ENCODE measurements at places on chromosomes 6 and 20. TPM values are rescaled to one million over a fixed set of nuclear protein-coding genes. Genes with fewer than 3 reads are reported as not detected.

- DNase-seq: no peak
These were observed 9.6 kb downstream of the IGF2R start for GRCh38 chr6:159978291-159979135.

- DNase-seq: no peak
These were observed 52.4 kb downstream of the SCAND1 start for GRCh38 chr20:35901678-35902544.

DNA sequence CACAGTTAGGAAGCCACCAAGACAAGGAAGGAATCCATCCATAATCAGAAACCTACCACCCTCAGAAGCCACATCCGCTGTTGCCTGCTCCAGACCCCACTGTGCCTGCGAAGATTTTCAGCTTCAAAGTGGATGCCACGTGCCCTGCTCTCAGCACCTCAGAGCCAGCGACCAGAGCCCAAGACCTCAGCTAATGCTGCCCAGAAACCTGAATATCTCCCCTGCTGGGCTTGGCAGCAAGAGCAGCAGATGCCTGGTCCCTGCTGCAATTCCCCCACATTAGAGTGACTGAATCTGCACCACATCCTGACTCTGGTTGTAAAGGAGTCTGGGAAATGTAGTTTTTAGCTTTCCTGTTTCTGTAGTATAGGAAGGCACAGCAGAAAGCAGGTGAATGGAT, 10.7 kb upstream of the ULBP3 start:
- DNase-seq: no peak

DNA sequence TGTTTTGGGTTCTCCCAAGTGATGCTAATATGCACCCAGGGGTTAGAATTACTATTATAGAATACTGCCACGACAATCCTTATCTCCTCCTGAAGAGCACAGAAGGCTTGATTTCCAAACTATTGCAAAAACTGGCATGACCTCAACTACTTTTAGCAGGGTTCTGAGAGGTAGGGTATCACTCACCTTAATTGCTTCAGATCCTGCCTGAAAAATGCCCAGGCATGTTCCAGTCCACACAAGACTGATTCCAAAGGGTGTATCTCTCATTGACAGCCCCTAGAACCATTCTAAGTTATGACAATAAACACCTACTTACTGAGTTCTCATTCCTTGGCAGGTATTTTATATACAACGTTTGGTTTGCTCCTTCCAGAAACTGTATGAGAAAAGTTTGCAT, 5.0 kb upstream of the DSE start:
- DNase-seq: no peak

The ZC2HC1B gene
- 0.51 TPM for total RNA-seq

DNA sequence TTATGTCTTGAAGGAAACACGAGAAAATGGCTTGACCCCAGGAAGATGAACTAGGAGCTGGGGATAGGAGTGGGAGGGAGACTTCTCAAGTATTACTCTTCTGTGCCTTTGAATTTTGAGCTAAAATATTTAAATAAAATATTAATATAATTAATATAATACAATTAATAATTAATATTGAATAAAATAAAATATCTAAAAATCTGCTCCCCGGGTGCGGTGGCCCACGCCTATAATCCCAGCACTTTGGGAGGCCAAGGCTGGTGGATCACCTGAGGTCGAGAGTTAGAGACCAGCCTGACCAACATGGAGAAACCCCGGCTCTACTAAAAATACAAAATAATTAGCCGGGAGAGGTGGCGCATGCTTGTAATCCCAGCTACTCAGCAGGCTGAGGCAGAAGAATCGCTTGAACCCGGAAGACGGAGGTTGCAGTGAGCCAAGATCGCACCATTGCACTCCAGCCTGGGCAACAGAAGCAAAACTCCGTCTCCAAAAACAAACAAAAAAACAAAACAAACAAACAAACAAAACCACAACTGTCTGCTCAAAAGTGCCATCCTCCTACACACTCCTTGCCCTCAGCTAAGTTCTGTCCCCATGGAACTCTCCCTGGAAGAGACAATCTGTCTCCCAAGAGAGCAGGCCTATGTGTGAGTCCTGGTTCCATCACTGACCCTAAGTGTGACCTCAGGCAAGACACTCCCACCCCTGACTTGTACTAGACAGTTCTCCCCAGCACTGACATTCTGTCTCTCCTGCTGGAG, 13.7 kb upstream of the TRIB3 start:
- DNase-seq: no peak

The MOG gene
- total RNA-seq: 194 TPM

GRCh38 chr6:69422475-69422874, 374.3 kb downstream of the LMBRD1 start:
- no peak for DNase-seq

The PPP1R3D gene
- 5.7 TPM for total RNA-seq
